NCI-H1436 treated with DMSO at 0.1 percent for 48 hours (cell line): ENCODE measurements at places on chromosomes 5 and 9.

DNA sequence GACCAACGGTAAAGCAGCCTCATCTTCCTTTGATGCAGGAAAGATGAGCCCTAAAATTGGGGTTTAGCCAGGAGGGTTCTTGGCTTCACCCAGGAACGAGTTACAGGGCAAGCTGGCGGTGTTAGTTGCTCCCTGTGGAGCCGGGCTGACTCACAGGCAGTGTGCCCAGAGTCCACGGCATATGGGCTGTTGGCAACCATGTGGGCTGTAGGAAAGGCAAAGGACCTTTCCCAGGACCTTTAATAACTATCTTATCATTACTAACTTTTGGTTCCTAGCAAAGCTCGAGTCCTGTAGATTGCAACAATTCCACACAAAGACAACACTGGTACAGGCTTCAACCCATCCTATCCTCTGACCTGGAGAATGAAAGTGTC is 29.8 kb upstream of the CLPTM1L start:
- no peak for DNase-seq

- DNase-seq, result no peak
These were observed 2259.5 kb upstream of the WWC1 start for GRCh38 chr5:166031926-166032325.

DNA sequence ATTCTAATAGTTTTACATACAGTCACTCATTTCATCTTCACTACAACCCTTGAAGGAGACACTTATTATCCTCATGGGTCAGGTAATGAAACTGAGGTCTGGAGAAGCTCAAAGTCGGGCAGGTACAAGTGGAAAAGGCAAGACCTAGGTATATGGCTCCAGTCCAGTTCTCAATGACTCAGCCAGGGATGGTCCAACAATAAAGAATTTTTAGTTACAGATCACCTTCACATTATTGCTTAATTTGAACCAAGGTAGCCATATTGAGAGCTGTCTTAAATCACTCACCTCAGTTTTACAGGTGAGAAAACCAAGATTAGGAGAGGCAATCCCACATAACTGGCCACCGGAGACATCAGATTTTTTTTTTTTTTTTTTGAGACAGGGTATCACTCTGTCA is 55.4 kb downstream of the PTPN3 start:
- DNase-seq, result no peak

- no peak for DNase-seq
These were observed 115.0 kb downstream of the PIK3R1 start for GRCh38 chr5:68330574-68330973.

DNA sequence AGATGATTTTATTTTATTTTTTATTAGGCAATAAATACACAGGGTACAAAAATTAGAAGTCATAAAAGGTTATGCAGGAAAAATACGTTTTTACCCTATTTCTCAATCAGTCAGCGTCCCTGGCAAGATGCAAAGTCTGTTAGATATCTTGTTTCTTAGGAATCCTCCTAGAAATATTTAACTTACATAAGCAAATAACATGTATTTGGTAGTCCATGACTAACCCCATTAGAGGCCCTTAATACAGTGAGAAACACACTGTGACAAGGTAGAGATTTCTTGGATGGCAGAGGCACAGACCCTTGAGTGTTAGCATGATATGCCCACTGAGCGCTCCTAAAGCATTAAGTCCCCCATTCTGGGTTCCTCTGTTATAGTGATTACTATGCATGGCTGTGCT is 121.2 kb upstream of the ADAMTSL1 start:
- no peak for DNase-seq

GRCh38 chr5:119537704-119538103 is 85.4 kb downstream of the HSD17B4 start:
- DNase-seq, result no peak
